ENCODE measurements at places on chromosomes 2 and 18.
A peak's percentile ranks its signal among the peaks of the same experiment; 100 is the strongest.

- no peak for DNase-seq
Observed at GRCh38 chr18:38602341-38602740, 1036.7 kb upstream of the CELF4 start.

- DNase-seq = no peak
Observed at GRCh38 chr2:46977899-46978298, 62.3 kb upstream of the MCFD2 start.

GRCh38 chr18:36315736-36316135 is 18.2 kb downstream of the FHOD3 start:
- peak; percentile 64 for DNase-seq

- DNase-seq = peak; percentile 86
Observed at GRCh38 chr2:44802777-44803424, 138.6 kb upstream of the SIX3 start.

DNA sequence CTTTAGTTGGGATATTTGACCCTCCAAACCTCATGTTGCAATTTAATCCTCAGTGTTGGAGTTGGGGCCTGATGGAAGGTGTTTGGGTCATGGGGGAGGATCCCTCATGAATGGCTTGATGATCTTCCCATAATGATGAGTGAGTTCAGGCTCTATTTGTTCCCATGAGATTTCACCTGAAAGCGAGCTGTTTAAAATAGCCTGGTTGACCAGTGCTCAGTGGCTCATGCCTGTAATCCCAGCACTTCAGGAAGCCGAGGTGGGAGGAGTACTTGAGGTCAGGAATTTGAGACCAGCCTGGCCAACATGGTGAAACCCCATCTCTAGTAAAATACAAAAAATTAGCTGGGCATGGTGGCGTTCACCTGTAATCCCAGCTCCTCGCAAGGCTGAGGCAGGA is 14.9 kb upstream of the PSME4 start:
- no peak for DNase-seq

GRCh38 chr2:101121174-101121573 is 30.0 kb downstream of the TBC1D8 start:
- DNase-seq = no peak

DNA sequence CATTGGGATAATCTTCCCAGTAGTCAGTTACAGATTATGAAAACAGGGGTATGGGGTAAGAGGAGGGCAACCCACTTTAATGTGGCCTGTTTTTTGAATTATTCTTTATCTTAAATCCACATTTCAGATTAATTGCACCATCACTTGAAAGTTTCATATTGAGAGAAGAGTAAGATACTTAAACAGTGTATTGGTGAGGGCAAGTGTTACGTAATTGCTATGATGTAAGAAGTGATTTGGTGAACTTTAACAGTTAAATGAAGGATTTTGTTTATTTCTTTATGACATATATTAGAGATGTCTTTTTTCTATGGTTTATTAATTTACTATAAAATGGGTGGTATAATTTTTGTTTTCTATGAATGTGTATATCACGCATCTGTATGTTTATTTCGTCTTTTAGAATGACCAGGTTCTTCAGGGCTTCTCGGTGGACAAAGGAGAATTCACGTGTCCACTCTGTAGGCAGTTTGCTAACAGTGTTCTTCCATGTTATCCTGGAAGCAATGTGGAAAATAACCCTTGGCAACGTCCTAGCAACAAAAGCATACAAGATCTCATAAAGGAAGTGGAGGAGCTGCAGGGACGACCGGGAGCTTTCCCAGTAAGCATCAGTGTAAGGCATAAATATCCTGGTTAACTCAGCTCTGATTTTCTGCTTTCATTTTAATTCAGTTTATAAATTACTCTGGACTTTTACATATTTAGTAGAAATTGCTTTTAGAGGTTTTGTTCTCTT is 171.2 kb upstream of the MYO3B start:
- DNase-seq = no peak

DNA sequence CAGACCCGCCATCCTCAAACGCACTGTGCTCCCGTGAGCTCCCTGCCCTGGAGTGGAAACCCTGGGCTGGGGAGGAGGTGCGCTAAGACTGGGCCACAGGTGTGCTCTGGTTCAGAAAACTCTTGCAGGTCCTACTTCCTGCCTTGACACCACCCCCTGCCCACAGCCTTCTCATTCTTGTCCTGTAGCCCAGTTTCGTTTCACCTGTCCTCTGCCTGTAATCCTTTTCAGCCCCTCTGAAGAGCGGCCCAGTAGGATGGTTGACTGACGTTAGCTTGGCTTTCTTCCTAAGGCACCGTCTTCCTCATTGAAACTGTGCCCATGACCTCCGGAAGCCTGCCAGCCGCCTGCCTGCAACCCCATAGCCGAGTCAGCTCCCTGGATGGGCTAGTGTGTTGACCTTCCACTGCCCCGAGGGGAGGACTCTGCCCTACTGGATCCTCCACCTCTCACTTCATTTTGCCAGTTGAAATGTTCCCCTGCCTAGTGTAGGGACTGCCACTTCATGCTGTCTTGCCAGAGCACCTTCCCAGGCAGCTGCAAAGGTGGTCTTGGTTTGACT is 116.9 kb downstream of the AGAP1 start:
- no peak for DNase-seq

GRCh38 chr18:27363872-27364271 is 178.8 kb upstream of the CHST9 start:
- DNase-seq = no peak

- DNase-seq = no peak
Observed at GRCh38 chr18:56890632-56891031, 239.5 kb downstream of the WDR7 start.

- DNase-seq = no peak
Observed at GRCh38 chr18:6215888-6216287, 198.8 kb downstream of the L3MBTL4 start.

- no peak for DNase-seq
Observed at GRCh38 chr2:69701100-69701945, 40.6 kb upstream of the ANXA4 start.

- no peak for DNase-seq
Observed at GRCh38 chr2:117723483-117723882, 91.0 kb upstream of the DDX18 start.

DNA sequence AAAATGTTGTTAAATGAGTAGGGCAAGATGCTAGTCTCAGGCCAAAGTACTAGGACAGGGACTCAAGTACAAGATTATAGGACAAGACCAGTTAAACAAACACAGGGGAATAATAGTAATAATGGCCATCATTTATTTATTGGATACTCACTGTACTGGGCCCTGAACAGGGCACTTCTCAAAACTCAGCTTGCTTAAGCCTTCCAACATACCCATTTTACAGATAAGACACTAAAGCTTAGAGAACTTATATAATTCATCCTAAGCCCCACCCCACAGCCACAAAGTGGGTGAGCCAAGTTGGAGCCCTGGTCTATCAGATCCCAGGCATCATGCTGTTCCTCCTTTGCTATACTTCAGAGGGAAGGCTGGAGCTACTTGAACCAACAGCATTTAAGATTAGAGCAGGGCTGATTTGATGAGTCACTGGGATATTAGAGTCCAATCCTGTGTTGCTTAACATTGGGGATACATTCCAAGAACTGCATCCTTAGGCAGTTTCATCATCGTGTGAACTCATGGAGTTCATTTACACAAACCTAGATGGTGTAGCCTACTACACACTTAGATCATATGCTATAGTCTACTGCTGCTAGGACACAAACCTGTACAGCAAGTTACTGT is 153.6 kb downstream of the MTCL1 start:
- DNase-seq = no peak

DNA sequence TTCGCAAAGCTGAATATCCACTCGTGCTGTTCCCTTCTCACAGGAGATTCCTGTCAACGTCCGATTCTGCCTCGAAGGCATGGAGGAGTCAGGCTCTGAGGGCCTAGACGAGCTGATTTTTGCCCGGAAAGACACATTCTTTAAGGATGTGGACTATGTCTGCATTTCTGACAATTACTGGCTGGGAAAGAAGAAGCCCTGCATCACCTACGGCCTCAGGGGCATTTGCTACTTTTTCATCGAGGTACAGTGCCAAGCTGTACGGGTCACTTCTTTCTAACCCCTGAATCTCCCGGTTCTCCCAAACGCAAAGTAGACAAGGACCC is 14.6 kb downstream of the CNDP2 start:
- DNase-seq = no peak

DNA sequence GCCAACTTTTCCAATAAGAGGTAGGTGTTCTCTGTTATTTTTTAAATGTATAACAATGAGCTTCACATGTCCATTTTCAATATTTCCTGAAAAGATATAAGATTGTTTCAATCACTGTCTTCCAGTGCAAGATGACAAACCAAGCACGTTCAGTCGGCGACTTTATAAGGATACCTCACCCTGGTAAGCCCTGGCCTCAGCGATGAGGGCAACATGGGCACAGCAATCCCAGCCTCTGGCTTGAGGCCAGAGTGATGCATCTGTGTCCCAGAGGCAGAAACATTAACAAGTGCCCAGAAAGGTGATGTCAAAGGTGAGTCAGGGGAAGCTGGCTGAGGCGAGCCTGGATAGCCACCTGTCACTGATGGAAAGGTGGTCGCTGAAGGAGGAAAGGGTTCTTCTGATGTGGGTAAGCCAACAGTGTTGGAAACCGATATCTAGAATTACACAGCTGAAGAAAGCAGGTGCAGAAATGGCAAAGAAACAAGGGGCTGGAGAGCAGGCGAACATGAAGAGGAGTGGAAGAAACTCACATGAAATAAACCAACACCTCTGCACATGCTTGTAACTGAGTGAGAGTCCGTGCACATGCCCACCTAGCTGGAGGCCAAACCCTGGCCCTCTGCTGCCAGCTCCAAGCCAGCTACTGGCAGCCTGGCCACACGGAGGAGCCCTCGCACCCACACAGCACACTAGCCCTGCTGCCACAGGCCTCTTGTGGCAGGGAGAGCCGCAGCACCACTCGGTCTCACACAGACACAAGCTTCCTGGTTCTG is 65.5 kb downstream of the FBXO15 start:
- DNase-seq = peak; percentile 77

DNA sequence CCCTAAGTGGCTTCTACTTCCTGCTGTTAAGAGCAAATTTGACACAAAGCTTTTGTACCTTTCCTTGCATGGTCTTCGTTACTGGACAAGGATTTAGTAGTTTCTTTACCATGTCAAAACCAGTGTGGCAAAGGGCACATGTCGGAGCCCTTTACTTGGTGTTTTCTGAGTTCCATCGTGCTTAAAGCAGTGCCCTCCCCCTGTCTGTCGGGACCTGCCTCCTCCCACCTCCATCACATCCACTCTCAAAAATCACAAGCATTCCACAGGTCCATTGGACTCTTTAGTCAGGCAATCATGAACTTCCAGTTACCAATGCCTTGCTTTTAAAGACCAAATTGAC is 763 bp downstream of the CCDC141 start:
- DNase-seq = no peak

GRCh38 chr2:26345283-26345544 is 729 bp upstream of the SELENOI start:
- DNase-seq = no peak

DNA sequence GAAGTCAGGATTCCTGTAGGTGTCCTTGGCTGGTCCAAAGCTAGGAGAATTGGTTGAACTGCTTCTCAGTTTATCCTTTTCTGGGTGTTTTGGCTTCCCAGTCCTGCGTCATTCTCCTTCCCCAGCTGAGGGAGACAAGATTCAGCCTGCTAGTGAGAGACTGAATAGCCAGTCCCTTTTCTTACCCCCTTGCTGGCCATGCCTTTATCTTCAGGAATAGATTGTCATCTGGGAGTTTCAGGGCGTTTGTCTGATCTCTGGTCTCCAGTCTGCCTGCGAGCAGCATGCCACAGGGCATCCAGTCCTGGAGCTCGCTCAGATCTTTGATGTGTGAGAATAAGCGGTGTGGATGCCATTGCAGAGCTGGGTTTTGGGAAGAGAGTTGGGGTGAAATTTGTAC is 5.8 kb downstream of the MYO1B start:
- DNase-seq = no peak

- DNase-seq = no peak
Observed at GRCh38 chr18:58104096-58104495, 60.1 kb downstream of the NEDD4L start.

DNA sequence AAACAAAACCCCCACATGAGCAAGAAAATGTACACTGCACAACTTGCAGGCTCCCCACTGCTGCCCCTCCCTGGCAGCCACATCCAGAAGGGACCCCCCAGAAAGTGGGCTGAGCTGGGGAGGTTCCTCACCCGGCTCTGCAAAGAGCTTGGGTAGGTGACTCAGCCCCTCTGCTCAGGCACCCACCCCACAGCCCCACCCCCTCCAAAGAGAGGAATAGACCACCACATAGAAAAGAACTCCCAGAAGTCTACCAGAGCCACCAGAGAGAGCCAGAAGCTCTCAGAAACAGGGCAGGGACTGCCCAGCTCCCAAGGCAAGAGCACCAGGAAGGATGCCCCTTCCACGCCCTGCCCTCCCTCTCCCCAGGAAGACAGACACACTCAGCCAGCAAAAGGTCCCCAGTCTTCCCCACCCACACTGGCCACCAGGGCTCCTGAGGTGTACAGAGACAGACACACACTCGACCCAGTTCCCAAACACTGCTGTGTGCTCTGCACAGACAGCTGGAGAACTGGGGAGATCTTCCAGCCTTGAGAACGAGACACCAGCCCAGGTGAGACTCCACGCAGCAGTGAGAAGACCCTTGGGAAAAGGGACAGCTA is 28.2 kb downstream of the BIN1 start:
- DNase-seq = no peak

DNA sequence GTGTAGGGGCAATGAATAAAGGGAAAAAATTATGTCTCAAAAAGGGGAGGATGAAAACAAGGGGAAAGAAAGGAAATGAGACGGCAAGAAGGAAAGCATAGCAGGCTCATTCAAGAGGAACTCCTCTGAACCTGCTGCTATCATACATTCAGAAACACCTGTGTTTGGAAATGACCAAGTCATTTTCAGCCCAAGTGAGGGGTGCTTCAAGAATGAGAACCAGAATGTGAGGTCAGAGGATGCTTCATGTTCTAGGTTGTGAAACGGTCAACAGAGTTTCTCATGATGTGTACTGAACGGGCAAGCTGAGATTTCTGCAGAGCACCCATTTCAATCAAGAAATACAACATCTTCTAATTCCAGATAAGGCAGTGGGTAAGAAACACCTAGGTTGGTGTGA is 1367.2 kb upstream of the CELF4 start:
- no peak for DNase-seq

- DNase-seq = no peak
Observed at GRCh38 chr2:45382744-45383143, 228.3 kb downstream of the SRBD1 start.

- no peak for DNase-seq
Observed at GRCh38 chr2:218328294-218328693, 28.4 kb upstream of the CATIP start.

GRCh38 chr2:180359522-180360282 is 352.6 kb upstream of the CWC22 start:
- no peak for DNase-seq

GRCh38 chr2:205773989-205774388 is 91.7 kb downstream of the NRP2 start:
- no peak for DNase-seq

GRCh38 chr2:160343404-160343803 is 143.3 kb upstream of the ITGB6 start:
- DNase-seq = no peak

- DNase-seq = no peak
Observed at GRCh38 chr2:66929632-66930338, 467.3 kb upstream of the ETAA1 start.

Data from ecto neural progenitor cell (in vitro differentiated cells).